ENCODE measurements at places on chromosomes 4 and X.

GRCh38 chrX:121504153-121504552, 456.7 kb downstream of the GLUD2 start:
- DNase-seq: no peak

- DNase-seq: no peak
Observed at GRCh38 chr4:26892480-26893150, 32.0 kb downstream of the STIM2 start.

DNA sequence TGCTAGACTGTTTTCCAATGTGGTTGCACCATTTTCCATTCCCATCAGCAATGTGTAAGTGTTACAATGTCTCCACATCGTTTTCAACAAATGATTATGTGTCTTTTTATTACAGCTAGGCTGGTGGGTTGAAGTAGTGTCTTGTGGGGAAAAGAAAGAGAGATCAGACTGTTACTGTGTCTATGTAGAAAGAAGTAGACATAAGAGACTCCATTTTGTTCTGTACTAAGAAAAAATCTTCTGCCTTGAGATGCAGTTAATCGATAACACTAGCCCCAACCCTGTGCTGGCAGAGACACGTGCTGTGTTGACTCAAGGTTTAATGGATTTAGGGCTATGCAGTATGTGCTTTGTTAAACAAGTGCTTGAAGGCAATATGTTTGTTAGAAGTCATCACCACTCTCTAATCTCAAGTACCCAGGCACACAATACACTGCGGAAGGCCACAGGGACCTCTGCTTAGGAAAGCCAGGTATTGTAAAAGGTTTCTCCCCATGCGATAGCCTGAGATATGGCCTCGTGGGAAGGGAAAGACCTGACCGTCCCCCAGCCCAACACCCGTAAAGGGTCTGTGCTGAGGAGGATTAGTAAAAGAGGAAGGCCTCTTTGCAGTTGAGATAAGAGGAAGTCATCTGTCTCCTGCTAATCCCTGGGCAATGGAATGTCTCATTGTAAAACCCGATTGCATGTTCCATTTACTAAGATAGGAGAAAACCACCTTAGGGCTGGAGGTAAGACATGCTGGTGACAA, 23.0 kb upstream of the UGT2B15 start:
- no peak for DNase-seq

DNA sequence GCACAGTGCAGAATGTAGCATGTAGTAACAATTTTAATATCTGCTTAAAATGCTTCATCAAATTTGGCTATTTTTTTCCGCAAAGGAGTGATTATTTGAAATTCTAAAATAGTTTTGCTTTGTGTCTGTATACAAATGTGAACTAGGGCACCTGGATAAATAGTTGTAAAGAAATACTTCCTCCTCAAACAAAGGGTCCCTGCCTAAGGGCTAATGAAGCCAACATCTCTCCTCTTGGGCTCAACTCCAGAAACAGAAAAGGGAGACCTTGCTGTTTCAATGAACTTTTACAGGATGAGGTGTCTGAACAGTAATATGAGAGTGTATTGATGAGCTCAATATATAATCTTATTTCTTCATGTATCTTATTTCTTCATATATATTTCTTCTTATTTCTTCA, 30.8 kb upstream of the SCOC start:
- DNase-seq: no peak

DNA sequence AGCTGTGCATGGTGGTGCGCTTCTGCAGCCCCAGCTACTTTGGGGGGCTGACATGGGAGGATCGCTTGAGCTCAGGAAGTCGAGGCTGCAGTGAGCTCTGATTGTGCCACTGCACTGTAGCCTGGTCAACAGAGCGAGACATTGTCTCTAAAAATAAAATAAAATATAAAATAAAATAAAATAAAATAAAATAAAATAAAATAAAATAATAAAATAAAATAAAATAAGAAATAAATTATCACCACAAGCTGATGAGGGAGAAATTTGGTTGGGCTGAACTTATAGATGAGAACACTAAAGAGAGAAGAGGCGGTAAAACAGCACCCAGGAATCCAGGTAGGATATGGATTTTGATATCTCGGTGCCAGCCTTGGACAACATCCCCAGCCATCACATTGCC, 933.7 kb downstream of the NLGN4X start:
- DNase-seq: no peak

- no peak for DNase-seq
Observed at GRCh38 chr4:2166253-2166652, 75.7 kb downstream of the HAUS3 start.

DNA sequence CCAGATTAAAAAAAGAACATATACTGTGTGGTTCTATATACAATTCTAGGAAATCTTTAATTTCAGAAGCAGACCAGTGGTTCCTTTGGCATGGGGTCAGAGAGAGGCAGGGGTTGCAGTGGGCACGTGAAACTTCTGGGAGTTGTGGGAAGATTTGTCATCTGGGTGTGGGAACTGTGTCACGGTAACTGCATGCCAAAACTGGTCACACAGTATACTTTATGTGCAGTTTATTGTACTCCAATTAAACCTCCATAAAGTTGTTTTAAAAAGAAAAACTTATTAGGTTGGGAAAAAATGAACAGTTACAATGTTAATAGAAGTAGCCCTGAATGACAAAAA, 26.7 kb upstream of the STS start:
- DNase-seq: no peak

- DNase-seq: no peak
Observed at GRCh38 chrX:38768079-38768478, 33.2 kb upstream of the MID1IP1 start.

- no peak for DNase-seq
Observed at GRCh38 chr4:139987502-139987850, 166.5 kb downstream of the MAML3 start.

DNA sequence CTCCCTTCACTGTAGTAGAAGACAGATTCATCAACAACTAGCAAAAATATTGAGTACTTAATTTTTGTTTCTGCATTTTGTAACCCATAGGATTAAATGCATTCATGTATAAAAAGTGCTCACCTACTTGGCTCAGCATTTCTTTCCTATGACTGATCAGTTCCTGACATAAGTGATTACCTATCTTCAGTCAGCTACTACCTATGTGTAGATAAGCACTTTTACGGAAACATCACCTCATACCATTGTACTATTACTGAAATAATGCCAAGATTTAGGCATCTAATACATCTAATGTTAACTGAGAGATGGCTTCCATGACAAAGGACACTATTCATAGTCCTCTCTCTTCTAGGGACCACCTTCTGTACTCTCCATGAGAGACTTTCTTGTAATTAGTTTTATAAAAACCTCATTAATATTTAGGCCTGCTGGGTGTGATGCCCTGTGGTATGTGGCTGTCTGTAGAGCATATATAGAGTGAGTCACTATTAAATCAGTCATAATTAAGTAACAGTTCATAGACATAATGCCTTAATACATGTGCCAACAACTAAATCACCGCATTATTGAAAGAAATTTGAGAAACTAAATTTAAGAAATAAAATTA, 147.0 kb downstream of the PDGFC start:
- DNase-seq: no peak

GRCh38 chrX:153922932-153923857, 2.9 kb downstream of the ARHGAP4 start:
- DNase-seq: peak; percentile 74

GRCh38 chr4:76809594-76810305, 88.2 kb downstream of the SOWAHB start:
- no peak for DNase-seq

- no peak for DNase-seq
Observed at GRCh38 chr4:146359771-146360170, 145.4 kb downstream of the REELD1 start.

DNA sequence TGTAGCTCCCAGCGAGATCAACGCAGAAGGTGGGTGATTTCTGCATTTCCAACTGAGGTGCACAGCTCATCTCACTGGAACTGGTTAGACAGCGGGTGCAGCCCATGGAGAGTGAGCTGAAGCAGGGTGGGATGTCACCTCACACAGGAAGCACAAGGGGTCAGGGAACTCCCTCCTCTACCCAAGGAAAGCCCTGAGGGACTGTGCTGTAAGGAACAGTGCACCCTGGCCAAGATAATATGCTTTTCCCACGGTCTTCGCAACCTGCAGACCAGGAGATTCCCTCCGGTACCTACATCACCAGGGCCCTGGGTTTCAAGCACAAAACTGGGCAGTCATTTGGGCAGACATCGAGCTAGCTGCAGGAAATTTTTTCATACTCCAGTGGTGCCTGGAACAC, 216.4 kb upstream of the TET2 start:
- DNase-seq: no peak

DNA sequence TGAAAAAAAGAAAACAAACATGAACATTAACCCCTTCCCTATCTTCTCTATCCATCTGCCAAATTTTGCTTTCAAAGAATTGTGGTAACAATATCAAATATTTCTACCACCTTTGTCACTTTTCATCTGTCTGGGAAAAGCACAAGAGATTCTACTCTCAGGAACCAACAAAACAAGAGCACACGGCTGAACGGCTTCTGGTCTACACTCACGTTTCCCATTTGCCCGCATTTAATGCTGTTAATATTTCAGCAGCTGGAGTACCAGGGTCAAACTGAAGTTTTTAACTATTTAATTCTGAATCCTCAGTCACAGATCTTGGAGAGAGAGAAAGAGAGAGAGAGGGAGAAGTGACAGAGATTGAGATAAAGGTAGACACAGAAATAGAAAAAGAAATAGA, 91.4 kb downstream of the UNC5C start:
- no peak for DNase-seq

- no peak for DNase-seq
Observed at GRCh38 chr4:59647011-59647410, 1553.1 kb upstream of the ADGRL3 start.

DNA sequence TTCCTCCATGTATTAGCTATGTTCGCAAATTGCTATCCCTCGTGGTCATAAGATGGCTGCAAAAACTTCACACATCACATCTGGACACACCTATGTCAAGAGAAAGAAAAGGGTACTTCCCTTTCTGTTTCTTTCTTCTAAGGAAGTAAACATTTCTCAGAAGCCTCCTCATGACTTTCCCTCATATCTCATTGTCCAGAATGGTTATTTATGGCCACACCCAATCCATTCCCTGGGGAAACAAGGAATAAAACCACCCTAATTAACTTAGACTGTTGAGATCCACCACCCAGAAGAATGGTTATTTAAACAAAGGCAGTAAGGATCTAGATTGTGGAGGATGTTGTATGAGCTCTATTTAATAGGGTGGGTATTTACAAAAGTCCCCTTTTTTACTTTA, 160.8 kb upstream of the LNX1 start:
- DNase-seq: no peak

DNA sequence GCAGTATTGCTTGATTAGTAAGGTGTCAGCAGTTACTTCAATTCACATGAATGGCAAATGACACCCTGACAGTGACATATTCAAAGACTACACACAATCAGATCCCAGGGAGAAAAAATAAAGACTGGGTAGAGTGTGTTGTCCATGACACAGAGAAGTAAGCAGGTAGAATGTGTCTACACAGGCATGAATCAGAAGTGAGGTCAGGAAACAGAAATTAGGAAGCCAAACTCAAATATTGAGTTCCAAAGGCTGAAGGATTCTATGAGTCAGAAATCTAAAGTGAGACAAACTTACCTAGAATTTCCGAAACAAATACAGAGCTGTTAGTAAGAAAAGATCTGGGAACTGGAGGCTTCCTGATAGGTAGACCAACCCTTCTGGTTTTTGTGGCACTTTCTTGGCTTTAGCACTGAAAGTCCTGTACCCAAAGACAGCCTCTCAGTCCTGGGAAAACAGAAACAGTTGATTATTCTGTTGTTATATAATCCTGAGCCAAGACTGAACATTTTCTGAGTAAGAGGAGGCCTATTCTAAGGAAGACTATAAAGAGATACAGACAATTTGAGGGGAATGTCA, 24.3 kb upstream of the GLRA2 start:
- no peak for DNase-seq

DNA sequence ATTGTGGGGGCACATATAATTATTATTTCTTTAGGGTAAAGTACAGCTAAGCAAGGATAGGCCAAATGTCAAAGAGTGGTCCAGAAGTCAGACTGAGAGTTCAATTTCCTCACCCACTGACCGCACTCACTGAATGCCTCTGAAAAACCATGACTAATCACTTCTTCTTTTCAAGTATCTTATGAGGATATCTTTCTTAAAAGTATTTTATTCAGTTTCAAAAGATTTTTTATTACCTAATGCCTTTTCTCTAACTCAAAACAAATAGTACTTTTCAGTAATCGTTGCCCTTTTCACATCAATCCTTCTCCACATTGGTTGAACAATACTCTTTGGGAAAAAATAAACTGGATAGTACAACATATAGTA, 61.7 kb upstream of the CAMK2D start:
- DNase-seq: no peak

DNA sequence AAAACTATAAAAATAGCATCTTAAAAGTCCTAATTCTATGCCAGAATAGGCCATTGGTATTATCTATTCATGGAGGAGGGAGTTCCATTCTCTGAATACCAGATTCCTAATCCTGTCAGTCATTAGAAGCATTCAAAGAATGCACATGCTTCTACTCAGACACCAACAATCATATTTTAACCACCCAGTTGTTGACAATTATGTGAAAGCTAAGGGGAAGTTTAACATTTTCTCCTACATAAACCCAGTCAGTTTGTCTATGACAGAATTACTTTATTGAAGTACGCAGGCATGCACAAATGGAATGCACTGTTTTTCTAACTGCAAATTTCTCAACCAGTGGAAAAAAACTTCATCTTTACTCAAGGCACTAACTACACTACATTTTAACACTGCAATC, 69.6 kb upstream of the MTNR1A start:
- no peak for DNase-seq

GRCh38 chr4:94804650-94805049, 46.9 kb downstream of the BMPR1B start:
- DNase-seq: no peak

DNA sequence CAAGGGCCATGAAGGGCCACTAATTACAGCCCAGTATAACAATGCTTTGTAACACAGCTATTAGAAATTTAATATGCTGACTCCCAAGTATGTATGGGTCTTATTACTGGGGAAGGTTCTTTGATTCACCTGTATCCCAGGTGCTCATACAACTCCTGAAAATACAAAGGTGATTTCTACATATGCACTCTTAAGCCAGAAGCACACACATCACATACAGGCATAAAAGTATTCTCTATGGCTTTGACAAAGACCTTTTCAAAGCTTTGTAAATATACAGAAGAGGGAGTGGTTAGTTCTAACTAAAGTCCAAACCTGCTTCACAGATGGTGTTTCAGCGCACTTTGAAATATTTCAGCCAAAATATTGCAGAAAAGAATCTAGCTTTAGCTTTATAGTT, 191.5 kb downstream of the SNCA start:
- DNase-seq: no peak

DNA sequence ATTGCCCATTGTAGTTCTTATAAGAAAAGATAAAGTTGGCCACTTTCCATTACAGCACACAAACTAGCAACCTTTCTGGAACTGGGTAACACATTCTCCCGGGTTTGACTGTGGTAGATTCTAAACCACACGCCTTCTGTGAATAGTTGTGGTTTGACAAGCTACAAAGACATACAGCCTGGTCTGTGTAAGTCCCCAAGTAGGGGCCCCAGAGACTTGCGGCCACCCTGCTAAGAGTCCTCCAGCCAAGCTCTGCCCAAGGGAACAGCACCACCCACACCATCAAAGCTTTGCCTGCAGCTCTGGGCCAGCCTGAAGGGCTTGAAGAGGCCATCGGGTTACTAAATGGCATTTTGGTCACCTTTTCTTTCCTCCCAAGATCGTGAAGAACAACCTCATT, 203.4 kb downstream of the MAML3 start:
- no peak for DNase-seq

Measured in Calu3 (cell line).